ENCODE measurements at places on chromosomes 7 and 10.
A peak's percentile ranks its signal among the peaks of the same experiment; 100 is the strongest.

DNA sequence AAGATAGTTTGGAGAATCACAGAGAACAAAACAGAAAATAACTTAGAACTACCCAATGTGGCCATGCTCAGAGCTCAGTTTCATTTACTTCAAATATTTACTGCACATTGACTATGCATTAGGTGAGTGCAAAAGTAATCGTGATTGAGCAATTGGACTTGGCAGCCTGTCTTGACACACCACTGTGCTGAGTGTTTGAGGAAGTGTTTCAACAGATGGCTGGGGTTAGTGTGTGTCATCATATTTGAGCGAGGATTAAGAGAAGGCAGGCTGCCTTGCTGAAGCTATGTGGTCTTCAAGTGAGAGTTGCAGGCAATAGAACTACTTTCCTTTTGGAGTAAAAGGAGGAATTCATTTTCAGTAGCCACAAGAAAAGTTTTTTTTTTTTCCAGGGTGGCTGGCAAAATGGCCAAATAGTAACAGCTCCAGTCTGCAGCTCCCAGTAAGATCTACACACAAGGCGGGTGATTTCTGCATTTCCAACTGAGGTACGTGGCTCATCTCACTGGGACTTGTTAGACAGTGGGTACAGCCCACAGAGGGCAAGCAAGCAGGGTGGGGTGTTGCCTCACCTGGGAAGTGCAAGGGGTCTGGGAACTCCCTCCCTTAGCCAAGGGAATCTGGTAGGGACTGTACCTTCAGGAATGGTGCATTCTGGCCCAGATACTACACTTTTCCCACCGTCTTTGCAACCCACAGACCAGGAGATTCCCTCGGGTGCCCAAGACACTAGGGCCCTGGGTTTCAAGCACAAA, 37.6 kb downstream of the AKR1C4 start:
- DNase-seq = no peak

GRCh38 chr10:122404576-122404975, 30.1 kb downstream of the PLEKHA1 start:
- DNase-seq = no peak

DNA sequence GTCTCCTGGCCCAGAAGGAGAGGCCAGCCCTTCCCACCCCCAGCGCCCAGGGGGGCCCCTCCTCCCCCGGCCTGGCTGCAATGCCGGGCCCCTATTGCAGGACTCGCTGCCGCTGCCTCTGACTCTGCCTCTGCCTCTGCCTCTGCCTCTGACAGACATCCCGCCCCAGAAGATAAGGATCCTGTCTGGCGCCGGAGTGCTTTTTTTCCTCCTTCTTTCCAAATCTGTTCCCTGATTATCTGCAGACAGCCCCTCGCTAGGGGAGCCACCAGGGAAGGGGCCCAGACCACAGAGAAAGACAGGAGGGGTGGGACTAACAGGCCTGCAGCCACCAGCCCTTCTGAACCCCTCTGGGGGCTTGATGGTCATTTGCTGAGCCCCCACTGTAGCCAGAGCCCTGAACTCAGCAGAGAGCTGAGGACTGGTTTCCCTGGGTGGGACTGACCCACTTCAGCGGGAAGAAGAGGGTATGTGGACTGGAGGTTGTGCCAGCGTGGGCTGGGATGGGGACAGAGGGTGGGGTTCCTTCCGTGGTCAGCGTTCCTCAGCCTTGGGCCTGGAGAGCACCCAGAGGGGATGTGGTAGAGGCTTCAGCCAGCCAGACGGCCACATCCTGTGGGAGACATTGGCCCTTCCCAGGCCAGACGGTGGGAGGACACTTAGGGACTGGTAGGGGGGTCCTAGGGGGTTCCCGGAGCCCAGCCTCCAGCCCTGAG, 22.8 kb downstream of the UNC5B start:
- no peak for DNase-seq

DNA sequence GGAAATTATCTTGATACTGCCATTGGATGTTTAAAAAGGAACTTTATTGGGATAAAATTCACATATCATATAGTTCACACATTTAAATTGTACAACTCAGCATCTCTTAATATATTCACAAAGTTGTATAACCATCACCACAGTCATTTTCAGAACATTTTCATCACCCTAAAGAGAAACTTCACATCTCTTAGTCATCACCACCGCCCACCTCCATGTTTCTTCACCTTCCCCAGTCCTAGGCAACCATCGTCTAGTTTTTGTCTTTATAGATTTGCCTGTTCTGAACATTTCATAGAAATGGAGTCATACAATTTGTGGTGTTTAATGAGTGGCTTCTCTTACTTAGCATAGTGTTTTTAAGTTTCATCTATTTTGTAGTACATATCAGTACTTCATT, 96.6 kb downstream of the ANKRD30A start:
- no peak for DNase-seq

DNA sequence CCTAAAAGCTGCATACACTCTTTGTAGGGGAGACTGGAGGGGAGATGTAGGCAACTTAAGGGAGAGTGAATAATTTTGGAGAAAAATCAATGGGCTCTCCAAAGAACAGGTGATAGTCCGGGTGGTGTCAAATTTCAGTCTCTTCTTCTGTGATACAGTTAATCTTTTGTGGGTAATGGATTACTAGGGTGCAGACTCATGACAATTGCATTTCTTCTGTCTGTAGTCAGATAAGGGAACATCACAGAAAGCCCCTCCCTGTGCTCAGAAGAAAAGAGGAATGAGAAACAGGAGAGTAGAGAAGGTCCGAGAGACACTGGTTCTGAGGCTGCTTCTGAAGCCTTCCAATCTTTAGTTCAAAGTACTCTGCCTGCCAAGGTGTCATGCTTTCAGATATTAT, 1140.7 kb upstream of the LRRN3 start:
- no peak for DNase-seq

- DNase-seq = no peak
Observed at GRCh38 chr10:67976292-67977245, 92.1 kb downstream of the SIRT1 start.

DNA sequence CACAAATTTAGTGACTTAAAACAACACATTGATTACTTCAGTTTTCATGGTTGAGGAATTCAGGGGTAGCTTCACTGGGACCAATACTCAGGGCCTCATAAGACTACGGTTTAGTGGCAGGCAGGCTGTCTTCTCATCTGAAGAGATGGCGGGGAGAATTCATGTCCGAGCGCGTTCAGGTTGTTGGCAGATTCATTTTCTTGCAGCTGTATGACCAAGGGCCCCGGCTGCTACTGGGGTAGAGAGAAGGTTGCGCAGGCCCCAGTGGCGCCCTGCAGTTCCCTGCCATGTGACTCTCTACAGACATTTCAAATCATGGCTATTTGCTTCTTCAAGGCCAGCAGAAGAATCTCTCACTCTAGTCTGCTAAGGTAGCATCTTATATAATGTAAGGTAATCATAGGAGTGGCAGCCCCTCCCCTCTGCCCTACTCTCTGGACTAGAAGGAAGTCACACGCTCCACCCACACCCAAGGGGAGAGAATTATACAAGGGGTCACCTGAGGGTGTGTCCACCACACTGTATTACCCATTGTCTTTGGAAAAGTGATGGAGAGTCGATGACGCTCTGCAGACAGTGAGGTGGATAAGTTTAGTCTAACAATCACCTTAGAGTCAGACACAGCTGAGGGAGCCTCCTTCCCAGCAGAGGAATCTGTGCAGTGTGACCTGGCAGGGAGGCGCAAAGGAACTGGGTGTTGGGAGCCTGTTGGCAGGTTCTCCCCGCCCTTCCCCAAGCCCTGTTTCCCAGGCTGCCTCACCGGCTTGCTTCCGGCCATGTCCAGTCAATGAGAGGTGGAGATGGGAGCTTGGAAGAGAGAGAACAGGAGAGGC, 35.7 kb upstream of the PLEKHA1 start:
- no peak for DNase-seq

GRCh38 chr10:103232131-103232673, 13.5 kb upstream of the RPEL1 start:
- no peak for DNase-seq

GRCh38 chr10:101897633-101898032, 54.0 kb upstream of the KCNIP2 start:
- DNase-seq = no peak

GRCh38 chr10:62511238-62511637, 137.1 kb downstream of the ZNF365 start:
- no peak for DNase-seq

- no peak for DNase-seq
Observed at GRCh38 chr7:128007303-128007680, 23.9 kb downstream of the LRRC4 start.

- no peak for DNase-seq
Observed at GRCh38 chr10:44393051-44393630, 8.2 kb upstream of the CXCL12 start.

DNA sequence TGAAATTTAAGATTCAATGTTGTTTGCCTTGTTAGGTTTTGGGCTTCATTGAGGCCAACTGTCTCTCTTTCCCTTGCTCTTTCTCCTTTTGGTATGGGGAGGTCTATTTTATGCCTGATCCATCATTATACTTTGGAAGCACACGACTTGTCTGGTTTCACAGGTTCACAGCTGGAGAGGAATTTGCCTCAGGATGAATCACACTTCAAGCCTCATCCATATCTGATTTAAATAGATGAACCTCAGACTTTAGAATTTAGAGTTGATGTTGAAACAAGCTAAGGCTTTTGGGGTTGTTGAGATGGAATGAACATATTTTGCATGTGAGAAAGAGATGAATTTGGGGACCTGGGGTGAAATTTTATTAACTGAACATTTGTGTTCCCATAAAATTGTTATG, 150.5 kb upstream of the IGFBP3 start:
- no peak for DNase-seq

DNA sequence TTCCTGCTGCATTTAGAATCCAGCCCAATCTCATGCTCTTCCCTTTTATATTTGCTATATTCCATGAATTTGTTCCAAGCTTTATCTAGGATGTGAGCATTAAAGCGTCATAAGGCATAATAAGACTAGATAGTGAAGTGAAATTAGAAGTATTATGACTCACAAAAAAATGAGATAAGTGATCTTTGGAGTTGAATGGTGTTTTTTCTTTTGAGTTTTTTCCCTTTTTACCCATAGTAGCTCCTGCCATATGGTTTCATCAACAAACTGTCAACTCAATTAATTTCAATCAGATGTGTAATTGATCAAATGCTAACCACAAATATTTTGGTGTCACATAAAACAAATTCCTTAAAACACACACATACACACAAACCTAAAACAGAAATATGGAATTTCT, 17.0 kb downstream of the KLHDC10 start:
- DNase-seq = no peak

DNA sequence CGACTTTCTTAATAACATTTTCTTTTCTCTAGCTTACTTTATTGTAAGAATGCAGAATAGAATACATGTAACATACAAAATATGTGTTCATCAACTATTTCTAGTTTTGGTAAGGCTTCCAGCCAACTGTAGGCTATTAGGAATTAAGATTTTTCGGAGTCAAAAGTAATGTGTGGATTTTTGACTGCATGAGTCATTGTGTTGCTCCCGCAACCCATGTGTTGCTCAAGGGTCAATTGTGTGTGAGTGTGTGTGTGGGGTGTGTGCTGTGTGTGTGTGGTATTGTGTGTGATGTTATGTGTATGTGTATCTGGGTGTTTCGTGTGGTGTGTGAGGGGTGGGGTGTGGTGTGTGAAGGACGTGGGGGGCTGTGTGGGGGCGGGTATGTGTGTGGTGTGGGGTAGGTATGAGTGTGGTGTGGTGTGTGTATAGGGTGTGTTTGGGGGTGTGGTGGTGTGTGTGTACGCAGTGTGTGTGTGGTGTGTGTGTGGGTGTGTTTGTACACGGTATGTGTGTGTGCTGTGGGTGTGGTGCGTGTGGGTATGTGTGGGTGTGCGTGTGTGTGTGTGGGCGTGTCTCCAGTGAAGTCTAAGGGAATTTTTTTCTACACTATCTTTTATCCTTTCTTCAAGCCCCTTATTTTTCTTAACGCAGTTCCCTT, 60.5 kb downstream of the RSU1 start:
- no peak for DNase-seq

DNA sequence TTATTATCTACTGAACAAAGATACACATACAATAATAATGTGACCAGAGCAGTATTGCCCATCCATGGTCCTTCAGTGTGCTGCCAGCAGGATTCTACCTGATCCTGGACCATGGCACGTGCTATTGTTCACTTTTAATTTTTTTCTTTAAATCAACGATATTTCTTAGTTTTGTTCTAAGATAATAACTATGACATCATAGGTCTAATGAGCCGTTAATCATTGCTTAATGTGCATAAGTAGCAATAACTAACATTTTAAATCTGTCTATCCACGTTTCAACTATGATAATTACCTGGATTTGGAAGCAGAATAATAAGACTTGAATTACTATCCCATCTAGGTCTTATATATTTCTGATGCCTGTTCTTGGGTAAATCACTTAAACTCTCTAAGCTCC, 253.8 kb downstream of the SORCS1 start:
- DNase-seq = no peak

GRCh38 chr7:46478046-46478445, 557.0 kb upstream of the IGFBP3 start:
- DNase-seq = peak; percentile 35

DNA sequence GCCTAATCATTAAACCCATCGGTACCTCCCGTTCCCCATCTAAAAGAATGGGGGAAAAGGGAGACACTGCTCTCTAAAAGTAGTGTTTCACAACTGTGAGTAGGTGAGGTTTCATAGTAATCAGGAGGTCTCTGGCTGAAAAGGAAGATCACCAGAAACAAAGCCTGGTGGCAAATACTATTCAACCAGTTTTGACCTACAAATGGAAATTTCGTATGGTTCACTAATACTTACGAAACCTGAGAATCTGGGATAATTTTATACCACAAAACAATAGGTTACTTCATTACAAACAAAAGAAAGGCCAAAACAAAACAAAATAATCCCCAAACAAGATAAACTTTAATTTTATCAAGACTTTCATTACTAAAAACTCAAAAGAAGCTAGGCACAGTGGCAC, 28.4 kb upstream of the ANLN start:
- DNase-seq = no peak

GRCh38 chr10:114995468-114996247, 57.7 kb downstream of the TRUB1 start:
- DNase-seq = no peak

DNA sequence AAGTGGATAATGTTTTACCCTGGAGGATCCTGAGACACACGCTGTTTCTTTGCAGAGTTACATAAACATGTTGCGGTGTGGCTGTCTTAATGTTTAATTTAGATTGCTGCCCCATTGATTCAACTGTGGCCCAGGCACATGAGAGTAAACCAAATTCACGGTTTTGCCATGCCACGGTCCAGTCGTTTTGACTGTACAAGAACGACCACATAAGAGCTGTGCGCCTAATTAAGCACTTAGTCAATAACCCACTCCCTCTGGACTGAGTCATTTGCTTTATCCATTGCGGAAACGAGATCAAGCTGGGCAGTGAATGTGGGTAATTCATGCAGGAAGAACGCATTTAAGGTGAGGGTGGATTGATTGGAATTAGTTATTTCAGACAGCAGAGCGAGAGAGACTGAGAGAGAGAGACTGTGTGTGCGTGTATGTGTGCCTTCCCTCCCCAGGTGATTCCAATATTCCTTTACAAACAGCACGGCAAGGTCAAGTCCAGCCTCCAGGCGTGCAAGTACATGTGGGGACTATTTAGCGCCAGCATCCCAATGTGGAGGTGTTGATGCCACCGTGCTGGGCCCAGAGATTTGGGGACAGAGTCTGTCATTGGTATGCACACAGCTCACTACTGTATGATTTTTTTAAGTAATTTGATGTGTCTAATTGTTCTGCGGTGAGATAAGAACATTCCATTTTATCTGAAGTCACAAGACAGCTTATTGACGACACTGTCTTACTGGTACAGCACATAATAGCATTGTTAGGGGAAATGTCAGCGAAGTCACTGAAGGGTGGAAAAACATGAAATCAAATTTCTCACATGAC, 8.4 kb upstream of the TEX36 start:
- DNase-seq = no peak

Data from HS-27A (cell line).